Heart right ventricle (tissue), 16 donors: ENCODE measurements at places on chromosomes 12 and 14. TPM values are rescaled to one million over a fixed set of nuclear protein-coding genes. Genes with fewer than 3 reads are reported as not detected.

NT5DC3 gene
- 4.9 TPM for total RNA-seq

NRXN3 gene
- total RNA-seq: 0.62 TPM

TPH2 gene
- total RNA-seq: not detected

C3AR1 gene
- total RNA-seq: 9.5 TPM

NIN gene
- 20.7 TPM for total RNA-seq

GPR137C gene
- 0.83 TPM for total RNA-seq

ESR2 gene
- total RNA-seq: 0.51 TPM

RNASE7 gene
- total RNA-seq: not detected

TGM1 gene
- total RNA-seq: 0.59 TPM

AJUBA gene
- 5.6 TPM for total RNA-seq

GPR135 gene
- 2.3 TPM for total RNA-seq

CLEC4A gene
- 1.4 TPM for total RNA-seq

CFAP54 gene
- total RNA-seq: 0.15 TPM
